Activated naive CD4-positive, alpha-beta T cell treated with anti-CD3 and anti-CD28 coated beads for 36 hours (primary cell): ENCODE measurements at places on chromosomes 1 and 21. TPM values are rescaled to one million over a fixed set of nuclear protein-coding genes. Genes with fewer than 3 reads are reported as not detected.
A peak's percentile ranks its signal among the peaks of the same experiment; 100 is the strongest.

DNA sequence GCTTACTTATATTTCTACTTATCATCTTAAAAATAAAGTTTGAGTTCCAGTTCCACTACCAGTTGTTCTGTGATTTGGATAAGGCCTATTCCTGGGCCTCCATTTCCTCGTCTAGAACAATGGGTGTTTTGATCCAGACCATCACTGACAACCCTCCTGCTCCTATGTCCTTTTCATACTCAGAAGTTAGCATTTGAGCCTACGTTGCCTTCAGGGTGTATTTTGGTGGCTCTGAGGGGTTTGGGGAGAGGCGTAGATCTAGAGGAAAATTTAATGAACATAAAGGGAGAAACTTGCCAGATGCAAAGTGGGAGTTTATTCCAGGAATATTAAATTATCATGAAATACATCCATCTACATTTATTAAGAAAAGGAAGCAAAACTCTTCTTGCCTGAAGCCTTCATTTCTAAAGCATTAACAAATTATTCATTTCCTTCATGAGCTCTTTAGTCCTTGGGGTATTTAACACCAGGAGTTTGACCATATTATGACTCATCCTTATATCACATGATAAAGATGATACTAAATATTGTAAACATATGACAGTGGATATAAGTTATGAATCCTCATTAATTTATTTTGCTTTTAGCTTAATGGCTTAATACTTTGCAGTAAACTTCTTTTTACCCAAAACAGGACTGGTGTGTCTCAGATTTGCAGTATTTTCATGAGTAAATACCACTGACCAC, 47.2 kb upstream of the SYT14 start:
- H3K36me3 ChIP-seq, result no peaks in the 10 kb centered on the region
- peaks cover 3% of the 10 kb centered on the region for H3K4me1 ChIP-seq
- DNase-seq, result no peak
- H3K4me3 ChIP-seq, result no peak overlapping the region
- no peak overlapping the region for H3K27ac ChIP-seq
- peaks cover 2% of the 10 kb centered on the region for H3K27me3 ChIP-seq

GRCh38 chr1:145927916-145928643, 796 bp upstream of the RBM8A start:
- peaks cover 22% of the 10 kb centered on the region for H3K4me1 ChIP-seq
- DNase-seq, result peak; percentile 19
- no peak overlapping the region for H3K4me3 ChIP-seq

- H3K4me3 ChIP-seq, result no peak overlapping the region
- H3K27ac ChIP-seq, result no peak overlapping the region
- peaks cover 21% of the 10 kb centered on the region for H3K36me3 ChIP-seq
- peaks cover 4% of the 10 kb centered on the region for H3K4me1 ChIP-seq
- no peak for DNase-seq
These were observed 12.1 kb downstream of the LIN9 start for GRCh38 chr1:226296911-226297310.

- no peak overlapping the region for H3K27ac ChIP-seq
- peaks cover 14% of the 10 kb centered on the region for H3K4me1 ChIP-seq
- H3K4me3 ChIP-seq, result peak overlapping the region; percentile 70
- DNase-seq, result no peak
- H3K36me3 ChIP-seq, result no peaks in the 10 kb centered on the region
- peaks cover 59% of the 10 kb centered on the region for H3K27me3 ChIP-seq
These were observed 941 bp upstream of the C1orf21 start for GRCh38 chr1:184385865-184386311.

DNA sequence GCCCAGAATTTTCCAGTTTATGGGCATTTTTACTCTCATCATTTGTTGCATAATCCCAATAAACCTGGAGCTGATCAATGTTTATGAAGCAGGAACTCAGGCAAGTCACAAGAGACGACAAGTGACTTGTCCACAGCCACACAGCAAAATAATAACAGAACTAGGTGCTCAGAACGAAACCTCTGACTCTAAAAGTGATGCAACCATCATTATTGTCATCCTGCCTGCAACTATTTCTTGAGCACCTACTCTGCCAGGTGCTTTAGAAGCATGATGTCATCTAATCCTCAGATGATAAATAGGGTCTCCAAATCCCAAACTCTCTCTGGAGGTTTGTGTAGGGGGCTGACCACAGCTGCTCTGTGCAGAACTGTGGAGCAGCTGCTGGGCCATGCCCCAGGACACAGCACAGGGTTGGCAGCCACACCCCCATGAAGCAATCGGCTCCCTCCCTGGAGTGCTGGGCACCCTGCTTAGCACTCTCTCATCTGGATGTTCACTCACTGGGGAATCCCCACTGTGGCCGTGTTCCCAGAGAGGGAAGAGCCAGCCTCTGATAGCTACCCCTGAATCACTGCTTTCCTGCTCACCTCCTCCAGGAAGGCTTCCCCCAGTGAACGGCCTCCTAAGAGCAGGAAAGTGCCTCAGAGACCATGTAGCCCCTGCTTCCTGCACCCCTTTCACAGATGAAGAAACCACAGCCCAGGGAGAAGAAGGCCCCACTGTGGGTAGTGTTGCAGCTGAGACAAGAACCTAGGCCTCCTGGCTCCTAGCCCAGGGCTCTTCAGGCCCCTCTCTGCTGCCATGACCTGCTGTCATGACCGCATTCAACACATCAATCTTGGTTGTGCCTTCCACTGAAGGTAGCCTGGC, 2.1 kb downstream of the TTC22 start:
- H3K4me3 ChIP-seq, result peak overlapping the region; percentile 77
- peaks cover 61% of the 10 kb centered on the region for H3K4me1 ChIP-seq

GRCh38 chr1:61386770-61387169, 304.4 kb downstream of the NFIA start:
- no peaks in the 10 kb centered on the region for H3K4me1 ChIP-seq
- H3K27me3 ChIP-seq, result no peaks in the 10 kb centered on the region
- no peak overlapping the region for H3K27ac ChIP-seq
- H3K36me3 ChIP-seq, result peaks cover 2% of the 10 kb centered on the region
- no peak overlapping the region for H3K4me3 ChIP-seq

DNA sequence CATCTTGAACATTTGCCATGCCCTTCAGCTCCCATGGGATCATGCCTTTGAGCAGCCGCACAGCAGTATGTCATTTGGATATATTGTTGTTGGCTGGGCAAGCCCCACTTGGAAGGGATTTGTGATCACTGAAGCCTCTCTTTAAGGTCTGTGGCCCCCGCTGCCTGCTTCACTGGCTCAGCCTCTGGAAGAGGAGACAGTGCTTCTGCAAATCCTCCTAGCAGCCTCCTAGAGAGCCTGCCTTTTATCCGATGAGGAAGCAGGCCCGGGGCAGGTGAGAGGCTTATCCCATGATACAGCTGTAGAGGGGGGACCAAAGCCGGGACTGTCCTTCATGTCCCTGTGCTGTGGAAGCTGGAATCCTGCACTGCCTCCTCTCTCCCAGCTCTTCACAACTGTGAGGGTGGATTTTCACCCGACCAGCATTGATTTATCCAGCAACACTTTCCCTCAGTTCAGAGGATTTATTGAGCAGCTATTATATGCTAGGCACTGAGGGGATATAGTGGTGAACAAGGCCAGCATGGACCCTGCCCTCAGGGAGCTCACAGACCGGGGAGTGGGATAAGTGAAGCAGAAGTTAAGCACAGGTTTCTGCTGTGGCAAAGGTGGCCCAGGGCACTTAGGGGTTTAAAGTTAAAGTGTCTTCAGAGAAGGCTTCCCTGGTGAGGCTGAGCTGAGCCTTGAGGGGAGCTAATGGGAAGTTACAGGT, 3.9 kb downstream of the TMEM61 start:
- H3K4me1 ChIP-seq, result peaks cover 3% of the 10 kb centered on the region
- no peak overlapping the region for H3K27ac ChIP-seq
- no peaks in the 10 kb centered on the region for H3K36me3 ChIP-seq
- H3K27me3 ChIP-seq, result peaks cover 29% of the 10 kb centered on the region

- DNase-seq, result no peak
- H3K4me3 ChIP-seq, result no peak overlapping the region
- H3K4me1 ChIP-seq, result no peaks in the 10 kb centered on the region
- H3K27ac ChIP-seq, result no peak overlapping the region
- no peaks in the 10 kb centered on the region for H3K36me3 ChIP-seq
These were observed 163.9 kb downstream of the TSEN15 start for GRCh38 chr1:184215274-184215925.

GRCh38 chr1:232704694-232705680, 75.1 kb upstream of the SIPA1L2 start:
- DNase-seq, result no peak
- H3K4me3 ChIP-seq, result no peak overlapping the region
- H3K36me3 ChIP-seq, result no peaks in the 10 kb centered on the region
- no peaks in the 10 kb centered on the region for H3K27me3 ChIP-seq

DNA sequence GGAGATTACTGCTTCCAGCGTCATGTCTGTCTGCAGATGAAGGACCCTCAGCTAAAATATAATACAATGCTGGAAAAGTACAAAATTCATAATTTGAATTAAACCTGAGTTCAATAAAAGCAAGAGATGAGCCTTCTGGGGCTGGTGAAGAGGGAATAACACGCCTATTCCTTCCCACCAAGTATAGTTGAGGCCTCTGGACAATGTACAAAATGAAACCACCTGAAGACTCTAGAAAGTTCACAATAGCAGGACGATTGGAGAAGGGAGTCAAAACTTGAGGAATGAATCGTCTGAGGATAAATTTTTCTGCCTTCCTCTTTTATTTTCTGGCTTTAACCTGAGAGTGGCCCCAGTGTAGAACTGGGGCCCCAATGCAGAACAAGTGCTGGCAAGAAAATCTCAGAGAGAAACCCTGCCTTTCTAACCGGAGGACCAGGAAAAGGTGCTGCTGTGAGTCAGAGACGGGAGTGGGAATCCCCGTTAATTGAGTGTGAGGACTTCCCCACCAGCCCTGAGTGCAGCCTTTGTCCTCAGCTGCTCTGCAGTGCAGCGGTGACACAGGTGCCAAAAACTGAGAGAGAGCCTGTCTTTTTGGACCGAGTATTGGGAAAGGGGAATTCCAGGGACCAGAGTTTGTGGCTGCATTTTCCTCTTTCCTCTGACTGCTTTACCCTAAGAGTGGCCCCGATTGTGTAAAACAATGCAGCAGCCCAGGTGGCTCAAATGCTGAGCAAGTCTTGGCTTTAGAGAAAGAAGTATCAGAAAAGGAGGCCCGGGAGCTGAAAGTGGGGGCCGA, 264.9 kb downstream of the DYRK1A start:
- no peak overlapping the region for H3K4me3 ChIP-seq
- H3K4me1 ChIP-seq, result peaks cover 4% of the 10 kb centered on the region
- no peak overlapping the region for H3K27ac ChIP-seq
- no peaks in the 10 kb centered on the region for H3K36me3 ChIP-seq
- peaks cover 15% of the 10 kb centered on the region for H3K27me3 ChIP-seq

- H3K4me3 ChIP-seq, result no peak overlapping the region
- H3K36me3 ChIP-seq, result no peaks in the 10 kb centered on the region
- no peaks in the 10 kb centered on the region for H3K4me1 ChIP-seq
- peak; percentile 13 for DNase-seq
These were observed 18.9 kb downstream of the SPATA46 start for GRCh38 chr1:162357681-162358266.

GRCh38 chr21:43614839-43615238, 44.4 kb downstream of the HSF2BP start:
- H3K4me3 ChIP-seq, result no peak overlapping the region
- peaks cover 3% of the 10 kb centered on the region for H3K4me1 ChIP-seq
- no peak overlapping the region for H3K27ac ChIP-seq
- no peak for DNase-seq

DNA sequence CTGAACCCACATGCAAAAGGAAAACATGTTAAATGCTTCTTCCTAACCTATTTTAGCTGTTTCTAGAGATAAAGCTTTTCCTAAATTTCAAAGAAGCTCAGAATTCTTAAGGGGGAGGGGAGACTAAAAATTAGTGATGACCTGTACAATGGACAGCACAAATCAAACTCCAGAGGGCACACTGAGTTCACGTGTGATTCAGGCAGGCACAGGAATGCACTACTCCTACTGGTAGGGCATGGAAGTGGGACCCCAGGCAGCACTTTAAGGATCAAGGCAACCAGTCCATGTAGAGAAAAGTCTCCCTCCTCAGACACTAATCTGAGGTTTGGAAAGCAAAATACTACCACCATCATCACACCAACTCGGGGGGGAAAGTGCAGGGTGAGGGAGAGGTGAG, 31.3 kb upstream of the CLCA4 start:
- DNase-seq, result peak; percentile 14
- no peaks in the 10 kb centered on the region for H3K36me3 ChIP-seq
- no peak overlapping the region for H3K4me3 ChIP-seq
- no peaks in the 10 kb centered on the region for H3K27me3 ChIP-seq
- no peak overlapping the region for H3K27ac ChIP-seq

DNA sequence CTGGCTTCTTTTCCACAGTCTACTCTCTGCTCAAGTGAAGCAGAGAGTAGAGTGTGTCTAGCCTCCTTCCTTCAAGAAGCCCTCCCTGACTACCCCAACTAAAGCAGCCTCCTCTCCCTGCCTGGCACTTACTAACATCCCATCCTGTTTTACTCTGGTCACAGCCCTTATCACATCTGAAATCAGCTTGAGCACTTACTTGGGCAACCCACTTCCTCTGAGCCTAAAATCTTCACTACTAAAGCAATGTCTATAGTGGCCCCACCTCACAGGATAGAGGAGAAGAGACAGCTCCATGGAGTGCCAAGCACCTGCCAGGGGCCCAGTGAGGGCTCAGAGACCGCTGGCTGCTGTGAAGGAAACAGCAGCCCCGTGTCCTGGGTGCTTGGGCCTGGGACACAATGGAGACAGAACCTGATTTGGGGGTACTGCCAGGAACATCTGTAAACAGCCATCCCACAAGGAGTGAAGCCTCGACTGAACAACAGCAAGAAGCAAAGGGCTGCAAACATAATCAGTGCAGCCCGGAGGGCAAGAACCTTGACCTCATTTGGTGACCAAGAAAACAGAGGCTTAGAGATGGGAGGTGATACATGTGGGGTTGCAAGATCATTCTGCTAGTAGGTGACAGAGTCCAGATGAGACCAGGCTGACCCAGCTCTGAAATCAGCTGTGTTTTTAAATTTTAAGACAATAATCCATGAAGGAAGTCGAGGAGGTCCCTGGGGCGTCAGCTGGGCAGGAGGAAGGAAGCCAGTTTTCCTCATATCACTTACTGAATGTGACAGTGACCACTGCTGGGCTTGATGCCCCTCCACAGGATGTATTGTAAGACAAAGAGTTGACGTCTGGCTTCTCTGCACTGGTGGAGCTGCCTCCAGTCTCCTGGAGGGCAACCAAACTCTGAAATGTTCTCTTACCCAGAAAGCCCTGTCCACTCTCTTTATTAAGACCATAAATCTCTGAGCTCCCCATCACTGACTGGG, 710.6 kb downstream of the MATN1 start:
- H3K4me3 ChIP-seq, result no peak overlapping the region
- peaks cover 7% of the 10 kb centered on the region for H3K27me3 ChIP-seq
- no peak overlapping the region for H3K27ac ChIP-seq
- DNase-seq, result no peak
- H3K36me3 ChIP-seq, result no peaks in the 10 kb centered on the region

Gene MTARC2
- not detected for total RNA-seq

Gene ITGB2
- total RNA-seq, result 185 TPM

Gene GUCA2A
- total RNA-seq, result not detected

Gene LAMTOR5
- 138 TPM for total RNA-seq

Gene AGRN
- total RNA-seq, result 35.1 TPM

Gene C1orf167
- not detected for total RNA-seq

Gene SMIM1
- total RNA-seq, result 0.83 TPM

Gene CELA3B
- total RNA-seq, result not detected

Gene STUM
- total RNA-seq, result not detected
